ENCODE measurements at places on chromosomes 1 and 21.
A peak's percentile ranks its signal among the peaks of the same experiment; 100 is the strongest.

DNA sequence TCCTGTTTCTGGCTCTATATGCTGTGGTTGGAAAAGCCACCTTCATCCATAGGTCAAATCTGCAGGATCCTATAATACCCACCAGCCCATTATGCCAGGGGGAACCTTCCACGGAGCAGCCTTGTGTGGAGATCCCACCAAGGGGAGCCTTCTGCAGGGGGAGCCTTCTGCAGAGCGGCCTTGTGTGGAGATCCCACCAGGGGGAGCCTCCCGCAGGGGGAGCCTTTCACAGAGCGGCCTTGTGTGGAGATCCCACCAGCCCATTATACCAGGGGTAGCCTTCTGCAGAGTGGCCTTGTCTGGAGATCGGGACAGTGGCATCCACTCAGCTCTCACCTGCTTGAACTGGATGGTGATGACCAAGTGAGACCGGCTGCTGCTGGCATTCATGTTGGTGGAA is 85.3 kb downstream of the SCCPDH start:
- no peak for DNase-seq

DNA sequence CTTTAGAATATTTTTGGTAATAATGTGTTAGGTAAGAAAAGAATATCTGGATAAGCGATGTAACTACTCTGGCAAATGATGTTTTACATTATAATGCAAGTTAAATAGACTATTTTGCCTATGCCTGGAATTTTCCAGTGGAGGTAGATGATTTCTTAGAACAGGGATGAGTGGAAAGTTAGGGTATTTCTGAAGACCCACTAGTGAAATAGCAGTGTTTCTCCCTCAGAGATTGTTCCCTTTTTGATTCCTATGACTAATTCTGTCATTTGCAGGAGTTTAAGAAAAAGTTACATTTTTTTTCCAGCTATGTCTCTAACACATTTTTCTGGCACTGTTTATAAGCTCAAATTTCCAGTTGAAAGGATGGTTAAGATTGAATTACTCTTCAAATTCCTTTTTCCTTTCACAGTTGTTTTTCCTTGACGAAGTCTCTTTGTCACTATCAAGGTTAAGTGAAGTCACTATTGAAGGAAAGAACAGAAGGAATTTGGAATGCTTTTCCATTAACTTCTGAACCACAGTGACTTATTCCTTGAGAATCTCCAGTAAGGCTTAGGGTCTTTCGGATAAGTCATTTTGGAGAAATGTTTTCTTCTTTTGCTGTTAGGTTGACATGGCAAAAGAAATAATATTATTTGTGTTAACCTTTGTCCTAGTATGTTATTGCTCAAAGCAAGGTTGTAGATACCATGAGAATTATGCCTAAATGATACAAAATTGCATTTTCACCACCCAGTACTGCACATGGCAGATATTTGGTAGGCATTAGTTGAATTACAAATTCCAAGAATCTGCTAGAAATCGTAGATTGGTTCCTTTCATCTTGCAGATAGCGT is 42.9 kb upstream of the ZNF326 start:
- no peak for DNase-seq

- no peak for DNase-seq
These were observed 25.1 kb downstream of the PLEKHM2 start for GRCh38 chr1:15709226-15709625.

DNA sequence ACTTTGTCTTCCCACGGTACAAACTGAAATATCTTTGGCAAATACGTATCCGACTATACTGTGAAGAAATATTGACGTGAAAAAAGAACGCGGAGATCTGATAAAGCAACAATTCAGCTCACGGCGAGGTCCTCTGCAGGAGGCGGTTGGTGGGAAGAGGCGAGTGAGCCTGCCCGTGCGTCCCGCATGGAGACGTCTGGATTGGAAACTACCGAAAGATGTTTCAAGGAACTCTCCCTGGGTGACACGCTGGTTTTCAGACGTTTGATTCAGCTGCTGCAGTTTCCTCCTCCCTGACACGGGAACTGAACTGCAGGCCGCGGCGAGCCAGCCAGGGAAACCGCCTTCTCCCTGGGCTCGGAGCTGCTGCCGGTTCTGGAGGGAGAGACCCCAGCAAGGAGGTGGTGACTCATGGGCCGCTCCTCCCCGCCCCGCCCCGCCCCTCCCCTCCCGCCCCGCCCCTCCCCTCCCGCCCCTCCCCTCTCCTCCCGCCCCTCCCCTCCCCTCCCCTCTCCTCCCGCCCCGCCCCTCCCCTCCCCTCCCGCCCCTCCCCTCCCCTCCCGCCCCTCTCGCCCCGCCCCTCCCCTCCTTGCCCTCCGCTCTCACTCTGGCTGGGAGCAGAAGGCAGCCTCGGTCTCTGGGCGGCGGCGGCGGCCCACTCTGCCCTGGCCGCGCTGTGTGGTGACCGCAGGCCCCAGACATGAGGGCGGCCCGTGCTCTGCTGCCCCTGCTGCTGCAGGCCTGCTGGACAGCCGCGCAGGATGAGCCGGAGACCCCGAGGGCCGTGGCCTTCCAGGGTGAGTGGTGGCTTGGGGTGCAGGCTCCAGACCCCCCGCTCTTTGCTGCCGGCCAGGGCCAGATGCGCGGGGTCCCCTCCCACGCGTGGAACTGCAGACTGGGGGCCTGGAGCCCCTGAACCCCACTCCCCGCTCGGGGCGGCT is at the start of gene COL6A1:
TSS of gene COL6A1 (plus strand) at position 620 of the 941 bp plus-strand sequence. CDS start at position 701, 81 bp downstream.
- peak; percentile 94 for DNase-seq

GRCh38 chr1:52523376-52523775 is 29.5 kb downstream of the TUT4 start:
- no peak for DNase-seq

GRCh38 chr21:45281411-45282282 is 6.0 kb downstream of the POFUT2 start:
- peak; percentile 69 for DNase-seq

- no peak for DNase-seq
These were observed 473.3 kb downstream of the NEGR1 start for GRCh38 chr1:71809085-71809484.

DNA sequence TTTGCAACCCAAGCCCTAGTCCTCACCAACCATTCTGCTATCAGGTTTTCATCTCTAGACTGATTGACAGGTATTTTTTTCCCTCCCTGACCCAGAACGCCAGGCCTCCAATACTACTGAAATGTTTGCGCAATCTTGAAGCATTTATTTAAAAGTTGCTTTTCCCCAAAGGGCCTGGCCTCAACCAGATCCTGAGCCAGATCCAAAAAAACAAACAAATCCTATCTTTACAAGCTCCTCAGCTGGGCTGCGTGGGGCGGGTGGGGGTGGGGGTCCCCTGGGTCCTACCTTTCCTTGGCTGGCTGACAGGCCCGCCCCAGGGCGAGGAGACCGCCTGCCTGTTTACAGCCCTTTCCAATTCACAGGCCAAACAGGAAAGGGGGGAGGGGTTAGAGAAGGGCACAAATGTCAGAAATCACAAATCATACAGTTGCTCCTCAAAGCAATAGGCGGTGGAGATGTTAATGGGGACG is 98.8 kb downstream of the FOXD2 start:
- DNase-seq = no peak

Measured in coronary artery (tissue), 2 donors.